GM12864 (cell line): ENCODE measurements at places on chromosomes 16 and 17.

- no peak for DNase-seq
Measured at GRCh38 chr17:4691686-4692085, 12.3 kb downstream of the PELP1 start.

DNA sequence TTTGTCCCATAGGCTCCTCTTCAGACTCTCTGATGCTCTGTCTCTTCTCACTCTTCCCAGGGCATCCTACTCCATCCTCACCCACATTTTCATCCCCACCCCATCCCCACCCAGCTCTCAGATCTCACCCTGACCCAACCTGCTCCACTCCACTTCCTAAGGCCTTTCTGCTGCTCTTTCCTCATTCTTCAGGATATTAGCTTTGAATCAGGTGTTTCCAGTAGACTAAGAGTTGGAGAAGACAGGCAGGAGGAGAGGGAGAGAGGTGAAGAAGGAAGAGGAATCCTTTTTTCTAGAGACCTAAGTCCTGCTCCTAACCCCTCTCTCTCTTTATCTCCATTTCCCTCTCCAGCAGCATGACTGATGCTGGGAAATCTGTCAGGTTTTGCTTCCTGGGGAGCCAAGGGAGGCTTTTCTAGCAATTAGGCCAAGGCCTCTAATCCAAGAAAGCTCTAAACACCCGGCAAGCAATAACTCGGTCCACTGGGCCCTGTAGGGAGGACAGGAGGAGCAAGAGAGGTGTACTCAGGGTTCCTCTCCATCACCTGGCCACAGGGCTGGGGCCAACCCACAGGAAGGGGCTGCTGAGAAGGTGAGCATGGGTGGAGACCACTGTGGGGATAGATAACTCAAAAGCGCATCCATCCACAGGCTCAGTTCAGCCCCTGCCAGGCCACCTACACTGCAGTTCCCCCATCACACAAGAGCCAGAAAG is 133.3 kb downstream of the TMEM132E start:
- DNase-seq = no peak

DNA sequence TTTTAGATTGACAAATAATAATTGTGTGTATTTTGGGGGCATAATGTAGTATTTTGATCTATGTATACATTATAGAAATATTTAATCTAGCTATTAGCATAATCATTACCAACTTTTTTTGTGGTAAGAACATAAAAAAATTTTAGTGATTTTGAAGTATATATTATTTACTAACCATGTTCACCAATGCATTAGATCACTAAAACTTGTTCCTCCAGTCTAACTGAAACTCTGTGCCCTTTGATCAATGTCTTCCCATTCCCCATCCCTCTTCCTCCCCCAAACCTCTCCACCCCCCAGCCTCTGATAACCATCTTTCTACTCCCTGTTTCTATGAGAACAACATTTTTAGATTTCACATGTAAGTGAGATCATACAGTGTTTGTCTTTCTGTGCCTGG is 8.5 kb downstream of the EFCAB13 start:
- no peak for DNase-seq

GRCh38 chr17:67021196-67021595 is 23.2 kb upstream of the CACNG1 start:
- no peak for DNase-seq

DNA sequence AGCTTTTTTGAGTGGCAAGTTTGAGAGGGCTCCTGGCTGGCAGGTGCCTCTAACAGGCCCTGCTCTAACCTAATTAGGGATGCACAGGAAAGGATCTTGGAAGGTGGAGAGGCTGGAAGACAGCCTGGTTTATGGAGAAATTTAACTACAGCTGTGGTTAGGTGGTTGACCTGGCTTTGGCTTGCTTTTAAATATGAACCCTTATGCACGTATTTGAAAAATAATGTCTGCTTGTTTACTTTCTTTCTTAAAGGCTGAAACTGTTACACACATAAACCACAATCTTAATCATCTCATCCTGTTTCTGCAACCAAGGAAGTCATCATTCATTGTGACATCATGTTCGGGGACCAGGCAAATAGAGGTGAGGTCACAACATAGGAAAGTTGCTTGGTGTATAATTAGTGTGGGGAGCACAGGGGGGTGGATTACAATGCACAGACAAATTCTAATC is 23.1 kb upstream of the DHRS13 start:
- DNase-seq = no peak

- no peak for DNase-seq
Measured at GRCh38 chr17:47325176-47325575, 1.4 kb downstream of the EFCAB13 start.

GRCh38 chr16:17770104-17770503 is 299.3 kb upstream of the XYLT1 start:
- no peak for DNase-seq

DNA sequence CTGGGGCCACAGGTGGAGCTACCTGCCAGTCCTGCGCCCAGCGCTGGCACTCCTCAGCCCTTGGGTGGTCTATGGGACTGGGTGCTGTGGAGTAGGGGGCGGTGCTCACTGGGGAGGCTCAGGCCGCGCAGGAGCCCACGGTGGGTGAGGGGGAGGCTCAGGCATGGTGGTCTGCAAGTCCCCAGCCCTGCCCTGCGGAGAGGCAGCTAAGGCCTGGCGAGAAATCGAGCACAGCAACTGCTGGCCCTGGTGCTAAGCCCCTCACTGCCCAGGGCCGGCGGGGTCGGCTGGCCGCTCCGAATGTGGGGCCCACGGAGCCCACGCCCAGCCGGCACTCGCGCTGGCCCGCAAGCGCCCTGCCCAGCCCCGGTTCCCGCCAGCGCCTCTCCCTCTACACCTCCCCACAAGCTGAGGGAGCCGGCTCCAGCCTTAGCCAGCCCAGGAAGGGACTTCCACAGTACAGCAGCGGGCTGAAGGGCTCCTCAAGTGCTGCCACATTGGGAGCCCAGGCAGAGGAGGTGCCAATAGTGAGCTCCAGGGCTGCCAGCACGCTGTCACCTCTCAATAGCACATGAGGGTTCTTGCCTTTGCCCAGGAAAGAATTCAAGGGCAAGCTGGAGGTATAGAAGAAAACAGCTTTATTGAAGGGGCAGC is 11.0 kb upstream of the EEF2KMT start:
- no peak for DNase-seq

DNA sequence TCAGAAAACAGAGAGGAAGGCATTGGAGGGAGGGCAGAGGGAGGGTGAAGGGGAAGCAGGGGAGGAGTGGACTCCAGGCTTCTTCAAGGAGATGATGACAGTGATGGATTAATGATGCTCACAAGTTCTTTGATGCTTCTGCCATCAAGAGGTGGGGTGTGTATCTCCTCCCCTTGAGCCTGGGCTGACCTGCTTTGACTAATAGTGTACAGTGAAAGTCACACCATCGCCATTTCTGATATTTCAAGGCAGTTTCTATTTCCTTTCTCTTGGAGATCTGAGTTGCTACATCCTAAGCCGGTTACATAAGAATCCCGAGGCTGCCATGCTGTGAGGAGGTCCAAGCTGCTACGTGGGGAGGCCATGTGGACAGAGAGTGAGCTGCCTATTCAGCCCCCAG is 312.5 kb downstream of the MAF start:
- DNase-seq = no peak

DNA sequence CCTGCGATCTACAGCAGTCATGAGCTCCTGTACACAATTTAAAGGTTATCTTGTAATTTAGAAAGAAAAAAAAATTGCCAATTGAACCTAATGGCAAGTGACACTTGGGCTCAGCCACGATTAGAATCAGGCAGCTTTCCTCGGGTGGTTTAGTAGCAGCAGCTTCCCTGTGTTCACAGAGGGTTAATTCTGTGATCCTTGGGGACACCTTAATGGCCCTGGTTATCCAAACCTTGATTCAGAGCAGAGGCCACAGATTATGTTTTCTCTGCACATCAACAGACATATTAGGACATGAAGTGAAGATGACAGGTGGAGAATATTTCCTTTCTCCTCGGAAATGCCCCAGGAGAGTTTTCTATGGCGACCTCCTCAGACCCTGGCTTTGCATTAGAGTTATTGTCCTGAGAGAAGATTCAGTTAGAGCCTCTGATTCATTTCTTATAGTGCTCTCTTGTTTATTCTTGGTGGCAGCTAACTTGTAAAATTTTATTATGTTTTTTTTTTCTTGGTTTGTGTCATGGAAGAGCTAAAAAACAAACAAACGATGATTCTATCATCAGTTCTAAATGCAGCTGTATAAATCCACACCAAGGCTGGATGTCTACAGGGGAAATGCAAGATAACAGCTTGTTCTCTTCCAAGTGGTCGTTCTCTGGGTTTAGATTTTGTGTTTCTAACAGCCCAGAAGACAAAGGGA is 351.2 kb upstream of the DYNLRB2 start:
- no peak for DNase-seq

DNA sequence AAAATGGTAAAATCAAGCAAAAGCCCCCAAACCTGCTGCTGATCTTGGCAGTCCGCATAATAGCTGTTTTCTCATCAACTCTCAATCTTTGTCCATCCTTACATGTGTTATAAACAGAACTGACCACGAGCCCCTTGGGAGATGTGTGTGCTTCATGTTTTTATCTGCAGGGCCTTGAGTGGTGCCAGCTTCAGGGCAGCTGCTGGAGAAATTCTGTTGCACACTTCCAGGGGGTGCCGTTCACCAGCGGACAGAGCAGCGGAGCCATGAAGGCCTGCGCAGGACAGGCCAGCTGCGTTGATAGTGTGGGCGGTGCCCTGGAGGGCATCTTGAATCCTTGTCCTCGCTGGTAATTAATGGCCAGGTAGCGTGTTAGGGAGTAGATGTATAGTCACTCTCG is 20.1 kb downstream of the MPRIP start:
- DNase-seq = no peak

DNA sequence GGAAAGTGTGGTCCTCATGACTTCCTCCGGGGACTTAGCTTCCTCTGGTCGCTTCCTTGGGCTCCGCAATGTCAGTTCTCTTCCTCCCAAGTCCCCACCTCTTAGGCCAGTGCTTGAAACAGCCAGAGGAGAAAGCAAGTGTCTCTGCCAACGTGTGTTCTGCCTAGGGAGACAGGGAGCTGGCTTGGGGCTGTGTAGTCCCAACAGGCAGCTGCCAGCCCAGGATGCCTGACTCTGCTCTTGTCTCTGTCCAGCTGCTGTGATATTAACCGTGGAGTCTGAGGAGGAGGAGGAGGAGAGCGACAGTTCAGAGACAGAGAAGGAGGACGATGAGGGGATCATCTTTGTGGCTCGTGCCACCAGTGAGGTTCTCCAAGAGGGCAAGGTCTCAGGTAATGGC is 13.5 kb upstream of the PLEKHG4 start:
- no peak for DNase-seq

DNA sequence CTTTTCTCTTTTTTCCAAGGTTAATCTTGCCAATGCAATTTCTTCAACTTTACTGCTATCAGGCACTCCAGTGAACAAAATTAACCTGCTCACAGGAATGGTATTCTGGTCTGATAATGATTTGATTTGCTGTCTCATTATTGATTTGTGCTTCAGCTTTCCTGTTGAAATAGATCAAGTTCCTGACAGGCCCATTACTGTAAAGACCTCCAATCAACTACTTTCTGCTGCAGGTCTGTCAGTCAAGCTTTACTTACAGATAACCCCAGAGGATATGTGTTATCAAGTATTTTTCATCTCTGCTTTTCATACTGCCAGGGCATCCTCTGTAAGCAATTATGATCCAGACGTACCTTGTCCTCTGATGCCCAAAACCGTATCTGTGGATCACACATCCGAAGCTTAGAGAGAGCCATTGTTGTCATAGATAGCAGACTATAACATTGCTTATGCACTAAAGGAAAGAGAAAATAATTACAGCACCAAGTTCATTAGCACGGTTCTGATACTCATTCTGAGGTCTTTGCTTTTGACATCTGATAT is 215.6 kb downstream of the PHKB start:
- no peak for DNase-seq

GRCh38 chr16:73546341-73546845 is 498.5 kb upstream of the ZFHX3 start:
- no peak for DNase-seq

DNA sequence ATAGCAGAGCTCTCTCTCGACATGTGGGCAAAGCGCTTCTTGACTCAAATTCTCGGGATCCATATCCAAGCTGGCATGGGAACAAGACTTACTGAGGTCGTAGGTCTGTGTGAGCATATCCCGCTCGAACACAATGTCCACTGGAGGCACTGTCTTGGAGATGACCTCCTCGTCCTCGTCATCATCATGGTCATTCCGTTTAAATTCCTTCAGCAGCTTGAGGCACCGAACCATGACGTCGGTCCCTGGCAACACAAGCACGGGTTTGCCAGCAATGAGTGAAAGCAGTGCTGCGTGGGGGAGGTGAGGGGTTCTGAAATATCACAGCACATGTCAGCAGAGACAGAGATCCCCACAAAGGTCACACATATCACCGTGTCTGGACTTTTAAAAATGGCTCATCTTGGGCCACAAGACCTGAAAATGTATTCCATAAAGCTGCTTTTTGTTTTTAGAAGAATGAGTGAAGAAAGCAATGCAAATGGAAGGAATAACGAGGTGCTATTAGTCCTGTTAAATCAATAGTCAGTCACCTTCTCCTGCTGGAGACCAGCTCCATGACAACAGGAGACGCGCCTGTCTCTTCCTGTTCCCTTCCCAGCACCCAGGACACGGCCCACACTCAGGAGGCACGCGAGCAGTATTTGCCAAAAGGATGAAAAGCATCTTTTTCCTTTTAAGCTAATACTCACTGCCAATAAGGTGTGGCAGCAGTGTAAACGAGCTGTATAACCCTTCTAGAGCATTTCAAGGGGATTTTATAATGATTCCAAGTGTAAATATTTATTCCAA is 37.9 kb downstream of the GTF3C1 start:
- DNase-seq = no peak

DNA sequence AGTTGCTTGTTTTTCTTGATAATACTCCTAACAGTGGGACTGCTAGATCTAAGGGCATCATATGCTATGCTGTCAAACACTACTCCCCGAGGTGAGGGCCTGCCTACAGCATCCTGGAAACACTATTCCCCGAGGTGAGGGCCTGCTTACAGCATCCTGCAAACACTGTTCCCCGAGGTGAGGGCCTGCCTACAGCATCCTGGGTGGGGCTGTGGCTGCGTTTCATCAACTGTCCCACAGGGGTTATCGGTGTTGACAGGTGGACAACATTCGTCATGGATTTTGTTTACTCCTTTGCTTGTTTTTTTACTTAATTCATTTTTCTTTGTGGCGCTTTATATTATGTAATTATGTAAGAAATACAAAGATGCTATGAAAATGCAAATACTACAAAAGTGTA is 22.5 kb downstream of the NPRL3 start:
- DNase-seq = no peak

GRCh38 chr17:32518646-32519227 is 31.9 kb downstream of the CDK5R1 start:
- DNase-seq = no peak

DNA sequence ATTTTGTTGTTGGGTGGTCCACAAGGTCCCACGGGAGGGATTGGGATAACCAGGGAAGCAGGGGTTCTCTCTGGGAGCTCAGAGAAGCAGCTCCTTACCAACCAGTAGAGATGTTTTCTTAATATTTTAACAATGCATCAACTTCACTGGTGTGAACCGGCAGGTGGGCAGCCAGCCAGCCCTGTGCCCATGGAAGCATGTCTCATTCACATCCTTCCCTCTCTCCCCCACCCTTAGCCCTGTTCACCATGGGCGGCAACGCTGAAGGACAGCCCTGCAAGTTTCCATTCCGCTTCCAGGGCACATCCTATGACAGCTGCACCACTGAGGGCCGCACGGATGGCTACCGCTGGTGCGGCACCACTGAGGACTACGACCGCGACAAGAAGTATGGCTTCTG is 9.3 kb downstream of the MMP2 start:
- no peak for DNase-seq
